Endothelial cell of umbilical vein (primary cell): ENCODE measurements at places on chromosomes 2 and 18. TPM values are rescaled to one million over a fixed set of nuclear protein-coding genes. Genes with fewer than 3 reads are reported as not detected.

DNA sequence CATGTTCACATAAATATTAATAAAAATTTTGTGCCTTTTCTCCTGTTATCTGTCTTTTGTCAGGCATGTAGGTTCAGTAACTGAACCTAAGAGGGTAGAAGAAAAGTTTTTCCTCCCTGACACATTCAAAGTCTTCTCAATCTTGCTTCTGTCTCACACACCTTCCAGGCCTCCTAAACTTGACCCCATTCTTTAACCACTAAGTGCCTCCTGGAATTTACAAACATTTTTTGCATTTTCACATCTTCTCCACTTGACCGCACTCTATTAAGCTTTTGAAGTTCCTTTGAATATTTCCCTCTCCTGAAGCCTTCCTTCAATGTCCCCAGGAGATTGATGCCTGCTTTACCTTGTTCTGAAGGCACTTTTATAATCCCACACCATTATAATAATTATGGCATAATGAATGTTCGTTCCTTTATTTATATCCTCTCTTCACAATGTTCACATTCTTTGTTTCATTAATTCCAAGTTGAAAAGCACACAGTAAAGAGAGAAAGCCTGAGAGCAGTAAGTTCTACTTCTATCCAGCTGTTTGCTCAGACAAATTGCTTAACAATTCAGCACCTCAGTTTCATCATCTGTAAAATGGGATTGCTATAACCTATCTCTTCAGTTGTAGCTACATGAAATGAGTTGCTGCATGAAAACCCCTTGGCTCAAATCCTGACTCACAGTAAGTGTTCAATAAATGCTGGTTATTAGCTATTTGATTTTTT lies 184.8 kb upstream of the KLHL29 start:
- H3K27me3 ChIP-seq = no peaks in the 10 kb centered on the region
- no peak overlapping the region for H3K4me3 ChIP-seq
- DNase-seq = no peak
- H3K36me3 ChIP-seq = no peaks in the 10 kb centered on the region

DNA sequence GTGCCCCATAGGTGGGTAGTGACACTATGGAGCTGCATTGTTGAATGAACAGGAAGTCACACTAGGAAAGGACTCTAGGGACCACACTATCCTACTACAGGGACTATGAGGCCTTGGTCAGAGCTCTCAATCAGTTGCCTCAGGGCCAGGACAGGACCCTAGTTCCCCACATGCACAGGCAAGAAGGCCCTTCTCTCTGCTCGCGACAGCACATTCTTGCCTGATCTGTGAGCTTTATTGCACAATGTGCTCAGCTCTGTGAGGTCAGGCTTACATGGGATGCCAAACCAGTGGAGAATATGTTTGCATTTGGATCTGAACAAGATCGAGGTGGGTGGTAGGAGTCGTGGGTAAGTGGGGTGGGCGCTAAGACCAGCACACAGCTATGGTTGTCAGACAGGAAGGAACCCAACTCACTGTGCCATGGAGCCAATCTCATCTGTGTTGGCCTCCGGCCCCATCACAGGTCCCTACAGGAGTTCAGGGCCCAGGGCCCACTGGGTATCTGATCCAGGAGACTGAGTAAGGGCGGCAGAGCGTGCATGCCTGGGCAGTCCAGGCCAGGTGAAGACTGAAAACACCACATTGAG lies 8.0 kb downstream of the PCARE start:
- no peak overlapping the region for H3K27ac ChIP-seq
- H3K4me3 ChIP-seq = no peak overlapping the region
- no peaks in the 10 kb centered on the region for H3K27me3 ChIP-seq
- no peaks in the 10 kb centered on the region for H3K4me1 ChIP-seq
- DNase-seq = no peak

- no peak for DNase-seq
- no peaks in the 10 kb centered on the region for H3K4me1 ChIP-seq
- no peak overlapping the region for H3K27ac ChIP-seq
- no peaks in the 10 kb centered on the region for H3K36me3 ChIP-seq
- H3K4me3 ChIP-seq = no peak overlapping the region
These were observed 162.2 kb downstream of the INSIG2 start for GRCh38 chr2:118250463-118250862.

The ESPNL gene
- not detected in 2 replicates for total RNA-seq

The CIDEA gene
- 0.42 and 1.8 TPM in 2 replicates for total RNA-seq

- no peaks in the 10 kb centered on the region for H3K36me3 ChIP-seq
- no peak overlapping the region for H3K4me3 ChIP-seq
- no peak overlapping the region for H3K27ac ChIP-seq
These were observed 89.8 kb downstream of the HS6ST1 start for GRCh38 chr2:128228894-128229293.

DNA sequence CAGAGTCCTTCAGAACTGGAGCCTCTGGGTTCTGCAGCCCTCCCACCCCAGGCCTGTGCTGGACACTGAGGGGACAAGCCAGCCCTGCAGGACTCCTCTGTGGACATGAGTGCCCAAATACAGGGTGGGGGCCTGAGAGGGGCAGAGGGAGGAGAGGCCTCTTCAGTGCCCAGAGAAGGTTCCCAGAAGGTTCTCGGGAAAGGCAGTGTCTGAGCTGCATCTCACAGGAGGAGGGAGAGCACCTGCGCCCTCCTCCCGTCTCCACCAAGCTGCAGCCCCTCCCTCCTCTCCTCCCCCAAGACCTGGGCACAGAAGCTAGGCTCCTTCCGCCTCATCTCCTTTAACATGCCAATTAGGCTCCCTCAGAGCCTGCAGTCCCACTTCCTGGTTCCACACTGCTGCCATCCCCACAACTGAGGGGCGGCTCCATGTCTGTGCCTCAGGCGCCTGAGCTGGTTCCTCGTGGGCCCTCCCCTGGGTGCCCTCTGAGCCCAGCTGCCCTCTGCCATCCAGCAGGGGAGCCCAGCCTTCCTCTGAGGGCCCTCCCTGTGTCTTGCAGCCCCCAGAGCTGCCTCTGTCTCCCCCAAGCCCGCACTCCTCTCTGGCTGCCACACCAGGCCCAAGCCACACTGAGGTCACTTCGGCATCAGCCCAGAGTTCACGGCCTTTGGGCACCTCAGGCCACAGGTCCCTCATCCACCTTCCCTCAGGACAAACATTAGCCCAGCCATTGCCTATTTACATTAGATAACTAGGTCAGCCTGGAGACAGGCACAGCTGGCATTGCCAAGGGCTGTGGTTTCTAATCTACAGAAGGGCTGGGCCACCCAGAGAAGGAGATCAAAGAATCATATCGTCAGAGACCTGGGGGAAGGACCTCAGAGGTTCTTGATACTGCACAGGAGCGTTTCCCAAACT lies 28.9 kb downstream of the KCNK3 start:
- no peak overlapping the region for H3K4me3 ChIP-seq
- peaks cover 4% of the 10 kb centered on the region for H3K4me1 ChIP-seq
- H3K27ac ChIP-seq = no peak overlapping the region
- DNase-seq = no peak
- no peaks in the 10 kb centered on the region for H3K27me3 ChIP-seq

DNA sequence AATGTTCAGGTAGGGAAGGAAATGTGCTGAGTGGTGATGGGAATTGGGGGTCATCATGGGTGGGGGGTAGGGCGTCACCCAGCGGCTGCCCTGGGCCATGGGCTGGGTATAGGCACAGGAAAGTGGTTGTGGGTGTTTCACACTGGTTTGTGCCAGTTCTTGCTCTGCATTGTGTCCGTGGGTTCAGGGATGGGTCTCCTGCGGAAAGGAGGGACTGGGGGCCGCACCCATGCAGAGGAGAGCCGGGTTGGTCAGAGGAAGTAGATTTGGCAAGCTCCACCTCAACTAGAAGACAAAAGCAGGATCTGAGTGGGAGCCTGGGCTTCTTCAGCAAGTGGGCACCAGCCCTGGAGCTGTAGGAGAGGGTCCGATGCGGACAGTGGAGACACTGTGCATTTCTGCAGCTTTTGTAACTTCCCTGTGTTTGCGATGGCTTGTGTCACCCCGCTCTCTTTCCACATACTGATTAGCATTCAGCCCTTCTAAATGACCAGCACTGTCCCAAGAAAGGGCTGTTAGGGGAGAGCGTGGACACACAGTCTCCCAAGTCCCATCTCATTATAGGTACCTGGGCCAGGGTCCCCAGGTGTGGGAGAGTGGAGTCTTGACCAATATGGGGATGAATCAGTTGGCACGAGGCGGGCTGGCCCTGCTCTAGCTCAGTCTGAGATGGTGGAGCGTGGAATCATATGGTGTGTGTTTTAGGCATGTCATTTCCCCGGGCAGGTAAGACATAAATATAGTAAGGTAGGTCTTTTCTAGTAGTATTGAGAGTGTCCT lies 67.2 kb downstream of the LRRFIP1 start:
- peaks cover 67% of the 10 kb centered on the region for H3K4me1 ChIP-seq
- peak overlapping the region; percentile 87 for H3K27ac ChIP-seq
- H3K36me3 ChIP-seq = no peaks in the 10 kb centered on the region
- no peaks in the 10 kb centered on the region for H3K27me3 ChIP-seq
- no peak overlapping the region for H3K4me3 ChIP-seq
- DNase-seq = no peak

DNA sequence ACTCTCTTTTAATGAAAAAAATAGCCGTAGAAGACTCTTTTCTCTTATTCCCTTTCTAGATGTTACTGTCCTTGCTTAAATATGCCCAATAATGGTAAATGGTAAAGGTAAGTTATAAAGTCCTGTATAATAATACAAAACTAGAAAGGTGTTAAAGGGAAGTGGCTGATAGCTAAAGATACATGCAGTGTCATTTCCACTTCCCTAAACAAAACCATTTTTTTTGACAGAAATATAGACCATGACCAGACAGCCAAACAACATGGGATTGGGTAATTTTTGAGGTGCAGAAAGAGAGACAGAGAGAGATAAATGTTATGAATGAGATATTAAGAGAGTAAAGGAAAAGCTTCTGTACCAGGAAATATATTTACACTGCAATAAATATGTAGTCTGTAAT lies 731.7 kb upstream of the REG3G start:
- H3K27ac ChIP-seq = no peak overlapping the region
- H3K4me3 ChIP-seq = no peak overlapping the region
- DNase-seq = no peak
- H3K4me1 ChIP-seq = no peaks in the 10 kb centered on the region
- no peaks in the 10 kb centered on the region for H3K36me3 ChIP-seq
- H3K27me3 ChIP-seq = no peaks in the 10 kb centered on the region

DNA sequence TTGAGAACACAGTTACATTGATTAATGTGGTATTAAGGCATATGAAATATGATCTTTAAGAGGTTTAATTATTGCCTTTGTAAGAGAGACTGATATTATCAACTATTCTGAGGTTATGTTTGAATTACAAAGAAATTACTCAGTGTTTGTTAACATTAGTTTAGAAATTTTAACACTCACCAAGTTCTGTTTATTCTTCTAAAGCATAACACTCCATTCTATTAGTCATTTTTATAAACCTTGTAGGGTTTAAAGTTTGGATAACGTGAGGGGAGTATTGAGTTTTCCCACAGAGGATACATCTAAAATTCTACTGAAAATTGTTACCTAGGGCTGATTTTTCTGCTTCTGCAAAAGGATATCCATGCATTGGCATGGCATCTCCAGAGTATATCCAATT lies 7.7 kb downstream of the CCDC178 start:
- no peak for DNase-seq
- H3K27me3 ChIP-seq = peaks cover 9% of the 10 kb centered on the region
- no peaks in the 10 kb centered on the region for H3K4me1 ChIP-seq

GRCh38 chr2:239287461-239287860 lies 113.4 kb downstream of the HDAC4 start:
- no peaks in the 10 kb centered on the region for H3K4me1 ChIP-seq
- no peak for DNase-seq
- no peaks in the 10 kb centered on the region for H3K36me3 ChIP-seq
- no peaks in the 10 kb centered on the region for H3K27me3 ChIP-seq

The ITGA4 gene
- 2.8 TPM in 2 replicates for total RNA-seq

GRCh38 chr2:23200787-23201114 lies 184.2 kb upstream of the KLHL29 start:
- no peaks in the 10 kb centered on the region for H3K4me1 ChIP-seq
- H3K27ac ChIP-seq = no peak overlapping the region
- DNase-seq = no peak
- no peaks in the 10 kb centered on the region for H3K36me3 ChIP-seq
- no peak overlapping the region for H3K4me3 ChIP-seq

- no peak overlapping the region for H3K4me3 ChIP-seq
- no peaks in the 10 kb centered on the region for H3K36me3 ChIP-seq
- no peak overlapping the region for H3K27ac ChIP-seq
- no peaks in the 10 kb centered on the region for H3K27me3 ChIP-seq
- no peaks in the 10 kb centered on the region for H3K4me1 ChIP-seq
These were observed 434.7 kb upstream of the SETBP1 start for GRCh38 chr18:44246001-44246400.

DNA sequence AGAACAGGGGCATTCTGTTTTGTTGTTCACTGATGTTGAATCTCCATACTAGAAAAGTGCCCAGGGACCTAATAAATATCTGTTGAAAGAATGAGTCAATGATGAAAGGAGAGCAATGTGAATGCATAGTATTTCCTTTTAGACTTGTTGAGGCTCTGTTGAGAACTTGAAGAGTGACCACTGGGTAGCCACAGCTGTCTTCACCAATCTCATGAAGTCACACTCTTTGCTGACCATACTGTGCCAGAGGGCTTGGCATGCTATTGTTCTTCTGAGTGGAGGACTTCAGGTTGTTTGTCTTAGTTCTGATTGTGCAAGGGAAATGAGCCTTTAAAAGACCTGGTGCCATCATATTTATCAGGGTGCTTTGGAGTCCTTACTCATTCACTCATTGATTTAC lies 41.6 kb upstream of the NT5C1B start:
- H3K27me3 ChIP-seq = no peaks in the 10 kb centered on the region
- H3K4me3 ChIP-seq = no peak overlapping the region
- no peaks in the 10 kb centered on the region for H3K36me3 ChIP-seq
- H3K4me1 ChIP-seq = peaks cover 4% of the 10 kb centered on the region
- DNase-seq = no peak
- H3K27ac ChIP-seq = no peak overlapping the region

DNA sequence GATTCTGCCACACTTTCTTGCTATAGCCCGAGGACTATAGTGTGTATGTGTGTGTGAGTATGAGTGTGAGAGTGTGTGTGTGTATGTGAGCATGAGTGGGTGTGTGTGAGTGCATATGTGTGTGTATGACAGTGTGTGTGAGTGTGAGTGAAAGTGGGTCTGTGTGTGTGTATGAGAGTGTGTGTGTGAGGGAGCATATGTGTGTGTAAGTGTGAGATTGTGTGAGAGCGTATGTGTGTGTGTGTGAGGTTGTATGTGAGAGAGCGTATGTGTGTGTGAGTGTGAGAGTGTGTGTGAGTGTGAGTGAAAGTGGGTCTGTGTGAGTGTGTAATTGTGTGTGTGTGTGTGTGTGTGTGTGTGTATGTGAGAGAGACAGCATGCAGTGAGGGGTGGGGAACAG lies 89.0 kb upstream of the ACSL3 start:
- H3K27me3 ChIP-seq = no peaks in the 10 kb centered on the region
- no peak overlapping the region for H3K27ac ChIP-seq
- H3K4me1 ChIP-seq = no peaks in the 10 kb centered on the region

The EN1 gene
- total RNA-seq = not detected in 2 replicates

The HOXD13 gene
- not detected in 2 replicates for total RNA-seq
